Fibroblast of villous mesenchyme (primary cell): ENCODE measurements at places on chromosomes 12 and 14. TPM values are rescaled to one million over a fixed set of nuclear protein-coding genes. Genes with fewer than 3 reads are reported as not detected.

RBM19 gene
- total RNA-seq, result 26.8 and 29.3 TPM in 2 replicates

GLT8D2 gene
- total RNA-seq, result 51.4 and 55.1 TPM in 2 replicates

RPL10L gene
- 0.43 TPM in 1 of 2 replicates, not detected in the other for total RNA-seq

RTL1 gene
- not detected in 2 replicates for total RNA-seq

NEUROD4 gene
- total RNA-seq, result not detected in 2 replicates

DTX1 gene
- total RNA-seq, result not detected in 2 replicates

ABCC9 gene
- 7.4 and 12.1 TPM in 2 replicates for total RNA-seq

SYNDIG1L gene
- not detected in 2 replicates for total RNA-seq

EVL gene
- 5.2 and 9.7 TPM in 2 replicates for total RNA-seq

RIMBP2 gene
- total RNA-seq, result not detected in 2 replicates

KRT7 gene
- 20.6 and 36.7 TPM in 2 replicates for total RNA-seq

NDRG2 gene
- 1.3 TPM in 1 of 2 replicates, not detected in the other for total RNA-seq

BMP4 gene
- 9.9 and 11.0 TPM in 2 replicates for total RNA-seq

CCDC196 gene
- not detected in 2 replicates for total RNA-seq

NINJ2 gene
- total RNA-seq, result 0.32 and 0.43 TPM in 2 replicates

PLEKHD1 gene
- under 0.01 TPM in 1 of 2 replicates, not detected in the other for total RNA-seq

GPRC5A gene
- total RNA-seq, result 25.8 and 127 TPM in 2 replicates

CYP27B1 gene
- total RNA-seq, result 0.97 and 3.0 TPM in 2 replicates
